Activated T-cell treated with anti-CD3 and anti-CD28 coated beads for 1 hour (primary cell): ENCODE measurements at places on chromosomes 4 and X.

DNA sequence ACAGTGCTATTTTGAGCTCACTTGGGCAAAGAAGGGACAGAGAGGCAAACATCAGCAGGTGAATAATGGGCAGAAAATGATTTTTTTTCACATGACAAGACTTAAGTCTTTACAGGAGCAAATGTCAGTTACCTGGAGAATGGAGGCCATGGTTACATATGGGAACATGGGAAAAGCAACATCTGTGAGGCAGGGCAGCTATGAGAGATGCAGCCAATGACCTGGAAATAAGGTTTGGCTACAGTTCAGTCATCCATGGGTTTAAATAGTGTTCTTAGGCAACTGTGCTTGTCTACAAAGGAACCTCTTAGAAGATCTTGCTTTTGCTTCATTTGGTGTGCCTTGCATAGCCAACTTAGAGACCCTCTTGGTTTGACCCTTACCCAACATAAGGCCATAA is 490.2 kb upstream of the LCORL start:
- DNase-seq: no peak

DNA sequence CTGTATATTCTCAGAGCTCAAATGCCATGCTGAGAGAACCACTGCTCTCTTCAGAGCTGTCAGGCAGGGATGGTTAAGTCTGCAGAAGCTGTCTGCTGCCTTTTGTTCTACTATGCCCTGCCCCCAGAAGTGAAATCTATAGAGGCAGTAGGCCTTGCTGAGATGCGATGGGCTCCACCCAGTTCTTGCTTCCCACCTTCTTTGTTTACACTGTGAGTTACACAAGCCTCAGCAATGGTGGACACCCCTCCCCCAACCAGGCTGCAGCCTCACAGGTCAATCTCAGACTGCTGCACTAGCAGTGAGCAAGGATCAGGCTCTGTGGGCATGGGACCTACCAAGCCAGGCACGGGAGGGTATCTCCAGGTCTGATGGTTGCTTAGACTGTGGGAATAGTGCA is 271.6 kb downstream of the CENPC start:
- no peak for DNase-seq

- no peak for DNase-seq
Observed at GRCh38 chrX:42565739-42566138, 212.2 kb downstream of the PPP1R2C start.

DNA sequence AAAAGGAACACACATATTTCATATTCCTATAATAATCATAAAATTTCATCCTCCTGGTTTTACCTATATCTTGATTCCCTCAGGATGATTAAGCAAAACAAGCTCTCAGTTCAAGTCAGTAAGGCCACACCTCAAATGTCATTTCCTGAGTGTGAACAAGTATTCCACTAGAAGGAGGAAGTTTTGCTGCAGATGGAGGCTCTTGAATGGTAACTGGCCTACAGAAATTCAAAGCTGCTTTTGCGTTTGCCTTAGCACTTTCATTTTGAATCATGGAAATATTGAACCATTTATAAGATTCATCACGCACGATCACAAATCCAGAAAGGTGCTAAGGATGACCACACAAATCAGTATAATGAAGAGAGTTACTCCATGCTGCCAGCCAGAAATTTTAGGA is 254.4 kb upstream of the CXXC4 start:
- no peak for DNase-seq

DNA sequence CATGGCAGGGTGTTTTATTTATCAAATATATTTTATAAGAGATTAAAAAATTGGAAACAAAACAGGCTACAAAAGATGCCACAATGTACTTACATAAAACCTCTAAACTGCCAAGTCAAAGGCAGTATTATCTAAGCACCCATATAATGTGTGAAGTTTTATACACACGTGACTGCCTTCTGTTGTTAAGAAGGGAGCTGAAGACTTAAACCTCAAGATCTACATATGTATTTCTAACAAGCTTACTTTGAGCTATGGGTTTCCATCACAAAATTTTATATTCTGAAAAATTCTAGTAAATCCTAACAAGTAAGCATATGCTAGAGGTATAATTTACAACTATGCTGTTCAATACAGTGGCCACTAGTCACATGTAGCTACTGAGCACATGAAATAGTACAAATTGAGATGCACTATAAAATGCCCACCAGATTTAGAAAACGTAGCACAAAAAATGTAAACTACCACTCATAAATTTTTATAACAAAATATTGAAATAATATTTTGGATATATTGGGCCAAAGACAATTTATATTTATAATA is 9.8 kb downstream of the ATP8A1 start:
- DNase-seq: no peak

DNA sequence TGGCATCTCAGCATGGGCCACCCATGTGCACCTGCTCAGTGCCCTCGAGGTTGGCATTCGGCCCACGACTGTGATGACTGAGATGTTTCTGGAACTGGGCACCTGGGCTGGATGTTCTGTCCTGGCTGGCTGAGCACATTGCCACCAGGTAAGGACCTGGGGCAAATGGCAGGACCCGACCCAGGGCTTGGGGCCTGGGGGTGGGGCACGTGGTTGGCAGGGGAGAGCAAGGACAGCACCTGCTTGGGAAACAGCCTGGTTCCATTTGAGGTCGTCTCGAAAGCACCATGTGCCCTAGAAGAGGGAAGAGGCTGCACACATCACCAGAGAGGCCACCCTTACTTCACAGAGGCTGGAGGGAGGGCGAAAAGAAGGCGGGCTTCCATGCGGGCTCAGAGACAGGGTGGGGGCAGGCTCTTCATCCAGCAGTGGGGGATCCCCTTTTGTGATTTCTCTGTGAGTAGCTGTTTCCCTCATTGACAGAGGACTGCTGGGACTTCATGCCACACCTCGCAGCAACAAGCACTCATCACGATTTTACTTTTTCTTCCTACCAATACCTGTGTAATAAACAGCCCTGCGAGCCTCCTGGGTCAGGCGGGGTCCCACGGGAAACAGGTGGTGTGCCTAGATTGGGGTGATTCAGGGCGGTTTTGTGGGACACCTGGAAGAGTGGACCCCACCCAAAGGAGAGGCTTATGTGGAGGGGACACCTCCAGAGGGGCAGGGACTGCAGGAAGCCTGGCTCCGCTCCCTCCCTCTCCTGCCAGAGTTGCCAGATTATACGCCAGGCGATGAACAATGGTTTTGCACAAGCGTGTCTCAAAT is 12.0 kb downstream of the TMEM187 start:
- DNase-seq: no peak
